Ureter (tissue), 1 donor: ENCODE measurements at places on chromosomes 5 and 9. TPM values are rescaled to one million over a fixed set of nuclear protein-coding genes. Genes with fewer than 3 reads are reported as not detected.

The KLF4 gene
- 33.1 TPM for total RNA-seq

The TMEM252 gene
- total RNA-seq = not detected

The LCN10 gene
- 40.6 TPM for total RNA-seq

The SPATA6L gene
- total RNA-seq = 23.1 TPM

The PCDHB12 gene
- total RNA-seq = 2.8 TPM

The GGTA1 gene
- total RNA-seq = 2.0 TPM

The PCDHB9 gene
- total RNA-seq = 1.9 TPM

The CCNJL gene
- 12.4 TPM for total RNA-seq

The CNTNAP3B gene
- 24.1 TPM for total RNA-seq

- no peak for DNase-seq
Measured at GRCh38 chr5:60494144-60494543, 205.8 kb downstream of the DEPDC1B start.

DNA sequence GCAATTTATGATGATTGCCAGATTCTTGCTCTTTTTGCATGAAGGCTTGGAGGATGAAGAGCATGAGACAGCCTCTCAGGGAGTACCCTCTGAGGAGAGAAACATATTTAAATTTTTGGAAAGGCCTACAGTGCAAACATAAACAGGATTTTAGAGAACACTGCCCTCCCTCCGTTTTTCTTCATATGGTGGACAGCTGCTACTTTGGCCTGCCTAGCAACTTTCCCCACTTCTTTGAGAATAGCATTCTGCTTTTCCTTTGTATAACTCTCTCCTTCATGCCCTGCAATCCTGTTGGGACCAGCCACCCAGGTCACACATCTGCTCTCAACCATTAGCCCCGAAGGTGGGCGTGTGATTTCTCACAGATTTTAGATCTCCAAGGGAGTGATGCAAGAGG, 20.5 kb upstream of the TXN start:
- DNase-seq = no peak

DNA sequence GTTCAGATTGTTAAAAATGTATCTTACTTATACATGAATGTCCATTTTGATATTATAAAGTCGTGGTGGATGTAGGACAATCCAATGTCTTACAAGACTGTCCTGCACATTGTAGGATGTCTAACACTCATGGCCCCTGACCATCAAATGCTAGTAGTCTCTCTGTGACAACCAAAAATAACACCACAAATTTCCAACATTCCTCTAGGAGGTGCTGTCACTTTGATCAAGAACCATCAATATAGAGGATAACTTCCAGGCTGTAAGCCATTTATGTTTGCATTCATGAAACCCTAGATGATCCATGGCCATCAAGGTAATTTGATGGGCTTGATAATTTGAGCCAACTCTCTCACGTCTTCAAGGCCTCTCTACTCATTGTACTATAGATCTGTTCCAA, 20.5 kb upstream of the ZFR start:
- DNase-seq = no peak

- no peak for DNase-seq
Measured at GRCh38 chr5:44365345-44365744, 23.9 kb downstream of the FGF10 start.

DNA sequence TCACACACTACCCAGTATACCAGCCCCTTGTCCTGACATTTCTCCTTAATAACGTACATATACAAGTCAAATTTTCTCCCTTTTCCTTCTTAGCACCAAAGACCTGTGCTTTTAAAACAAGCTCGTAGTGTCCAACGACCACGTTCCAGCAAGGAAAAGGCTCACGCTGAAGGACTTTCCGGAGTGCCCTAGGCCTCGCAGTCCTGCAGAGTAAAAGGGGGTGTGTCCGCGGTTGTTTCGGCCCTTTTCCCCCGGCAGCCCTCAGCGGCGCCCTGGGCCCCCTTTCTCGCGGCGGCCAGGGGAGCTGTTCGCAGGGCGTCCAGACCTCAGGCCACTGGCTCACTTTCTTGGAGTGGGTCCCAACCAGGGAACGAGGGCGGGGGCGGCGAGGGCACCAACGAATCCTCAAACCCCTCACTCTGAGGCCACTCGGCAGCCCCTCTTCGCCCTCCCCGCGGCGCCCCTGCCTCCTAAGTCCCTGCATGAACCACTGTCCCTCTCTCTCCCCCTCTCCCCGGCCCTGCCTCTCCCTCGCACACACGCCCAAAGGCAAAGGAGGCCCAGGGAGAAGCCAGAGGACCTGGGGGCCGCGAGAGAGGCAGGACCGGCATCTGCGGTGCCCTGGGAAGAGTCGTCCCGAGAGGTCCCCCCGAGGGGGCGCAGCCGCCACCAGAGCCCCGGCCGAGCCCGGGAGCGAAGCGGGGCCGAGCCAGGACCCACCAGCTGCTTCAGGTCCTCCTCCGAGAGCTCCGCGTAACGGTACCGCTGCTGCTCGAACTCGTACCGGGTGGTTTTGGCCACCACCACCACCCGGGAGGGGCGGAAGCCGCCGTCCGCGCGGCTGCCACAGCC, 720 bp downstream of the NADK2 start:
- peak; percentile 75 for DNase-seq

DNA sequence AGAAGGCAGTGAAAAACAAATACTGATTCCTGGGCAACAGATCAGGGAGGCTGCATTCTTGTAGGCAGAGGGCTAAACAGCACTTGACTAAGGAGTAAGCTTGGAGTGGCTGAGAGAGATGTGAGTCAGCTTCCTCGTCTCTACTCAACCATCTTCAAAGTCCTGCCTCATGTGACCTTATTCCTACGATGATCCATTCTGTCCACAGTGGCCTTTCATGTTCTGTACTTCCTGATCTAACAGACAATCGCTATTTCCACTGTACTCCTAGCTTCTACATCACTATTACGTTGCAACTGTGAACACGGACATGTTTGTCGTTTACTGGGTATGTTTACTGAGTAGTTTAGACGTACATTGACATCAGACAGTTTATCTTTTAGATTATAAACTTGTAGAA, 365.4 kb downstream of the ARL15 start:
- DNase-seq = no peak

- no peak for DNase-seq
Measured at GRCh38 chr5:97087138-97087537, 55.3 kb downstream of the LIX1 start.

DNA sequence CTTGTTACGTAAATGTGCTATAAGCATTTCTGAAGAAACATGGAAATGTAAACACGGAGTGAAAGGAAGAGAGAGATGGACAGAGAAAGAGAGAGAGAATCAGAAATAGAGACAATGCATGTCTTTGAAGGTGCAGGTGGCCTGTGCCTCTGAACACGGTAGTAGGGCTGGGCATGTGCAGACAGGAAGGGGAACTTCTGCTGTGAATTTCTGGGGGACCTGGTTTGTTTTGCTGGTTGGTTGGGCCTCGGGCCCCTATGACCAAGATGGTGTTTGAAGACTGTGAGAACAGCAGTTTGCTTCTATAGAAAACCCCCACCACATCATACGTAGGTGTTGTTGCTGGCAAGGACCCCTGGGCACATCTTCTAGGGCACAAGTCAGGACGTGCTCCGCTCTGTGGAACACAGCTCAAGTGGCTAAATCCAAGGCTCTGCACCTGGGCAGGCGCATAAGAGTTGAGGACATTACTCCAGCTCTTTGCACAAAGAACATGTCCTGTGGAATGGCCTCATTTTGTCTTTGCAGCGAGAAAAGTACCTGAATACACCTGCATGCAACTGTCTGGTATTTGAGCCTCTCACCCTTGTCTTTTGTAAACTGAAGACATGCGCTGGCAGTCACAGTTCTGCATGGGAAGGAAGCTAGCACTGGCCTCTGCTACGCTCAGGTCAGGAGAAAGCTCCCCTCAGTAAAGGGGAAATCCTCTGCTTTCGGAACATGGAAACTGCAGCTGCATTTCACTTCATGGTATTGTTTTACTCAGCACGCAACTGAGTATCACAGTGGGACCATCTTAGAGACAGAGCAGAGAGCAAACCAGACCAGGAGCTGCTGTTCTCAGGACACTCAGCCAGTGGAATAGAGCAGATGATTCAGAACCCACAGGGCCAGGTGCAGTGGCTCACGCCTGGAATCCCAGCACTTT, 2.7 kb downstream of the OR2V2 start:
- DNase-seq = no peak

GRCh38 chr5:133421394-133421793, 190.9 kb downstream of the FSTL4 start:
- no peak for DNase-seq

- DNase-seq = no peak
Measured at GRCh38 chr5:72845889-72846288, 29.4 kb downstream of the TNPO1 start.

DNA sequence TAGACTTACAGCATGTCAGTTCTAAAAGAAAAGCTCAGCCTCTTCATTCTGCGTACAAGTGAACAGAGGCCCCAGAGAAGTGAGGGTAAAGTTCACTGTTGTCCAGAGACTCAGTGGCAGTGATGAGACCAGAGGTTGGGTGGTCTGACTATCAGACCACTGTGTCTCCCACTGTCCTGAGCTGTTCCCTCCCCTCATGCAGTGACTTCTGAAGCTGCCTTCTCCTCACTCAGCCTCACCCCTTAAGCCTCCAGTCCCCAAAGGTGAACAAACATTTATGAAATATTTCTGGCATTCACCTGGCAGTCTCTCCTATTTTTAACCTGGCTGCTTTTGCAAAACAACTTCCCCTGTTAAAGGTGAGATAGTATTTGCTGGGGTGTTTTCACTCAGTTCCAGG, 54.7 kb downstream of the ABLIM3 start:
- no peak for DNase-seq

GRCh38 chr5:159669559-159669958, 246.7 kb upstream of the ADRA1B start:
- DNase-seq = no peak

DNA sequence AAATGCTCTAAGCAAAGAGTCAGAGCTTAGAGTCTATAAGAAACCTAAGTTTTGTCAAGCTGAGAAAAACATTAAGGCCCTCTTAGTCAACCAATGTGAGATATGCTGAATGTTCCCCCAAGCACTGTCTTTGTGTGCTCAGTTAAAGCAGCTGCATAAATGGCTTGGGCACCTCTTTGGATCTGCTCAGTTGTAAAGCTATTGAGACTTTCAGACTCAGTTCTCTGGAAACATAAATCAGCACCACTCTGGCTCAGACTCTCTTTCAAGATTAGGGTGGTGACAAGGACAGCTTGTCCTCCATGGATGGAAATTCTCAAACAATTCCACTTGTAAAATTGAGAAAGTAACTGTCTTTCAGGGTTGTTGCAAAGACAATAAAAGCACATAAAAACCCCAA, 807.9 kb downstream of the PRELID2 start:
- no peak for DNase-seq

GRCh38 chr9:14939378-14939777, 29.1 kb upstream of the FREM1 start:
- no peak for DNase-seq

DNA sequence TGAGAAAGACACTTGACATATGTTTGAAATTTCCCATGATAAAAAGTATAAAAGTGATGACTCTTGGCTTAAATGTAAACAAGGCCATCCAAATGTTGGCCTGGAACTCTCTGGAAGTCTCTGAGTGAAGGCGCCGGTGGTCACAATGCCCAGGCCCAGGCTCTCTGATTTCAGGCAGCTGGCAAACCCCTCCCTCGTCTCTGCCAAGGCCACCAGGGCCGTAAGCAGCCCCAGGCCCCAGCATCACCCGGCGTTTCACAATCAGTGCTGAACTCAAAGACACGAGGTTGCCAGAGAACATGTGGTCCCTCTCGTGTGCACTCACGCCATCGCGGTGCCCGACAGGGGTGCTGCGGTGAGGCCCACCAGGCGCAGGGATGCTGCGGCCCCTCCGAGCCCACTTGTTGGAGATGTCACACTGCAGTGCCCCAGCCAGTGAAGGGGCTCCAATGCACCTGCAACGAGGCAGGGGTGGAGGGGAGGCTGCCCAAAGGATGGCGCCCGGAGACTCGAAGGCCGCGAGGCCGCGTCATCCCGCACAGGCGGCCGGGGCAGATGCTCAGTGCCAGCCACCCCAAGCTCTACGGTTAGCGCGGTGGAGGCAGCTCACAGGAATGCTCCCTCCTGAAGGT, 15.0 kb downstream of the LPCAT1 start:
- no peak for DNase-seq

- DNase-seq = peak; percentile 72
Measured at GRCh38 chr5:68343421-68343826, 127.9 kb downstream of the PIK3R1 start.
